Stimulated activated CD8-positive, alpha-beta memory T cell treated with anti-CD3 and anti-CD28 coated beads, Interleukin-7, amount 100 ng/mL, for 48 hours (primary cell): ENCODE measurements at places on chromosomes 4 and X.

GRCh38 chr4:25903900-25904747, 9.9 kb upstream of the SMIM20 start:
- no peak for DNase-seq

GRCh38 chr4:52576326-52576725, 82.8 kb downstream of the USP46 start:
- no peak for DNase-seq

DNA sequence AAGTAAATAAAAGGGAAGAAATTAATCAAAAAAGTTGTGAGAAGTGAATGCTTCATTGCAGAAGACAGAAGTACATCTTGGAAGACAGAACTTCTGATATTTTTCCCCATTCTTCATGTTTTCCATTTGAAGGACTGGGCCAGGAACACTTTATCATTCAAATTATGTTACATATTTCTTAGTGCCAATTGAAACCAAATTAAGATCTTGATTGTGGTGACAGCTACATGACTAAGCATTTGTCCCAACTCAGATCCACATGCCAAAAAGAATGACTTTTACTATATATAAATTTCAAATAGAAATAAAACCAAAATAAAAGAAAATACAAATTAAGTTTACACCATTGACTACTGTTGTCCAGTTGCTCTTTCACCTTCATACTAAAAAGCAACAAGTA, 14.0 kb upstream of the FGF5 start:
- no peak for DNase-seq

- DNase-seq, result no peak
Measured at GRCh38 chr4:114512595-114513295, 85.9 kb upstream of the UGT8 start.

DNA sequence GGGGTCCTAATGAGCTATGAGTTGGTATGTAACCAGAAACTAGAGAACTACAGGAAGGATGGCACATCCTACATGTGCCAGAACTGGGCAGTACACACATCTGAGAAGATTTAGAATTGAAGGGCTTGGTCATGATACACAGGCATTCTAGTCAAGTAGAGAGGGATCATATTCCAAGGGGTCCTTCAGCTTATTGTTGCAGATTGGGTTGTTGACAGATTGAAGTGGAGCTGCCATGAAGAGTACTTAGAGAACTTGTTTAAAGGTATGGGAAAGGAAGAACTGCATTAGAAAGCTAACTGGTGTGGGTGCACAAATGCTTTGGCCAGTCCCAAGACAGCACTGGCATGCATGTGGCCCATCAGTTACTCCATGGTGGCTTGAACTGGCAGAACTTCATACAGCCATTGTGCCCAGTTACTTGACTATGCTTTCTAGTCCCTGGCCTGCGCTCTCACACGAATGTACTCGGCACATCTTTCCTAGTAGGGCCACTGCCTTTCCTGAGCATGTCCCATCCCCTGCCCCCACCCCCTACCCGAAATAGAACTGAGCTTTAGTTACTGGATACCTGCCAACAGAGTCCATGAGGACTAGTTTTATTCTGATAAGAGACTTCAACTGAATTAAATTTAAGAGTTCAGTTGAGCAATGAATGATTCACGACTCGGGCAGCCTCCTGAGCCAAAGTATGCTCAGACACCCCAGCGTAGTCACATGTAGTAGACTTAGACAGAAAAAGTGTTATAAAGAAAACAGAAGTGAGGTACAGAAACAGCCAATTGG, 64.0 kb downstream of the CCNG2 start:
- DNase-seq, result no peak

- DNase-seq, result no peak
Measured at GRCh38 chrX:4935401-4935800, 1222.0 kb upstream of the PRKX start.

- no peak for DNase-seq
Measured at GRCh38 chr4:54558889-54559677, 98.7 kb upstream of the KIT start.

- DNase-seq, result no peak
Measured at GRCh38 chr4:155617296-155617695, 49.4 kb upstream of the GUCY1A1 start.

DNA sequence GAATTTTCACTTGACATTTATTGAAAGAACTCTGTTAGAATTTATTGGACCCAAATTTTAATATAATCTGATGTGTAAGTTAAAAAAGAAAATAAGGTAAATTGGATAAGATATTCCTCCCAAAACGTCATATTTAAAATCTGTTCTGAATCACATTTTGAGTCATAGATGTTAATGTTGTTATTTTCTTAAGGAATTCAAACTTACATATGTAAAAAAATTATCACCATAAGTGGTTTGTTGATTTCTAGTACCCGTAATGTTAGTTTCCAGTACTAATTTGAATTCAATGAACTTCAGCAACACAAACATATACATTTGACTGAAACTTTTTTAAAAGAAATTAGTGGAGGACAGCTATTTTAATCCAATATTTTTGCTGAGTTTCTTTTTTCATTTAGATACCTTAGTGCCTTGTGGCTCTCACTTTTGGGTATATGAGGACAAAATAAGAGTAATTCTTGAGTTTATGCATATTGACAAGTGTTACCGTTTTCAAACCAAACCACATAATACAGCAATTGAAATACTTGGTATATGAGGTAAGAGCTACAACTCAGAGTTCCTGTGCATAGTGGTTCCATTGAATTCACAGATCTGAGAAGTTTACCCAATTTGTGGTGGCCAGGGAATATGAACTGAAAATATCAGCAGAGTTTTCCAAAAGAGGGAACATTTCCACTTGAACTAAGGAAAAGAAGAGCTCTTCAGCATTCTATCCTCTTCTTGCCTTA, 71.8 kb downstream of the C4orf46 start:
- DNase-seq, result no peak

DNA sequence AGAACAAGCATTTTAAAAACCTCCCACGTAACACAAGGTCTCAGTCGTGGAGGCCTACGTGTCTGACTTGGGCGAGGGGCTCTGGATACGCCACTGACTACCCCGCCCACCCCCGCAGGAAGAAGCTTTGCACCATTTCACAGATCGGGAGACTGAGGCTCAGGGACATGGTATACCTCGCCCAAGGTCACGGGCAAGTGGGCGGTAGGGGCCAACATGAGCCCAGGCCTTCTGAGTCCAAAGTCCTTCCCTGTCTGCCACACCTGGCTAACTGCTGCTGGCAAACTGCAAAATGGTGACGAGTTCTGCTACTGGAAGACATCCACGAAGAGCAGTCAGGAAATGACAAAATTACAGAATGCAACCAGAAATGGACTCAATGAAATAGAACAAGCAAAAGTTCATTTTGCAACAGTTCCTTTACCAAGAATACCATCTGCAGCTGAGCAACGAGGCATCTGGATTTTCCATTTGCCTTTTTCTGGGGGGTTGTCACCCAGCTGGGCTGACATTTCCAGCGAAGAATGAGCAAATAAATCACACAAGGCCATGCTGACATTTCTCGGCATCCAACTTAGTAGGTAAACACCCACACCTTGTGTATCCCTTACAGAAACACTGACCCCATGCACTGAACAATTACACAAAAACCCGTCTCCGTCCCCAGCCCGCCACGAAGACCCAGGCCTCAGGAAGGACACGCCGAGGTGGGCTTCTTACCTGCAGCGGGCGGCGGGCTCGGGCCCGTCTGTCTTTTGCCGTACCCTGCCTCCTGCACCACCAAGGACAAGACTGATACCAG, 70.2 kb upstream of the AFAP1 start:
- no peak for DNase-seq

DNA sequence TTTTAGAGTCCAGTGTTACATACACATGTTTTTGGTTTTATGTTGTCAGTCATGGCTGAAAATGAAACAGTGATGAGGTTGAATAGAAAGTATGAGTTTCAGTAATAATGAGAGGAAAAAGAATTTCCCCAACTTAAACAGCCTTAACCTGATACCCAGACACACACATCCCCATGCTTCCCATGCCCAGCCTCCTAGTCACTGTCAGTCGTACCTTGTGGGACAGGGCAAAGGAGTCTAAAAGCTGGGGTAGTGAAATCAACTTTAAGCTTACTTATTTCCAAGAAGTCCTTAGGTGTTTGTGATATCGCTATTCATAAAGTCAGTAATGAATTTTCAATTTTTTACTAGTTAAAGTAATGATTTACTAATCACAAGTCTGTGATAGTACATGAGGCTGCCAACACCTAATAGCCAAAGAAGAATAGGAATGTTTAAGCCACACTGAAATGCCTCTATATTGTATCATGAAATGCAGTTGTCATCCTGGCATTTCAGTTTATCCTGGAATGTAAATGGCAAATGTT, 24.3 kb upstream of the GPR34 start:
- DNase-seq, result no peak

DNA sequence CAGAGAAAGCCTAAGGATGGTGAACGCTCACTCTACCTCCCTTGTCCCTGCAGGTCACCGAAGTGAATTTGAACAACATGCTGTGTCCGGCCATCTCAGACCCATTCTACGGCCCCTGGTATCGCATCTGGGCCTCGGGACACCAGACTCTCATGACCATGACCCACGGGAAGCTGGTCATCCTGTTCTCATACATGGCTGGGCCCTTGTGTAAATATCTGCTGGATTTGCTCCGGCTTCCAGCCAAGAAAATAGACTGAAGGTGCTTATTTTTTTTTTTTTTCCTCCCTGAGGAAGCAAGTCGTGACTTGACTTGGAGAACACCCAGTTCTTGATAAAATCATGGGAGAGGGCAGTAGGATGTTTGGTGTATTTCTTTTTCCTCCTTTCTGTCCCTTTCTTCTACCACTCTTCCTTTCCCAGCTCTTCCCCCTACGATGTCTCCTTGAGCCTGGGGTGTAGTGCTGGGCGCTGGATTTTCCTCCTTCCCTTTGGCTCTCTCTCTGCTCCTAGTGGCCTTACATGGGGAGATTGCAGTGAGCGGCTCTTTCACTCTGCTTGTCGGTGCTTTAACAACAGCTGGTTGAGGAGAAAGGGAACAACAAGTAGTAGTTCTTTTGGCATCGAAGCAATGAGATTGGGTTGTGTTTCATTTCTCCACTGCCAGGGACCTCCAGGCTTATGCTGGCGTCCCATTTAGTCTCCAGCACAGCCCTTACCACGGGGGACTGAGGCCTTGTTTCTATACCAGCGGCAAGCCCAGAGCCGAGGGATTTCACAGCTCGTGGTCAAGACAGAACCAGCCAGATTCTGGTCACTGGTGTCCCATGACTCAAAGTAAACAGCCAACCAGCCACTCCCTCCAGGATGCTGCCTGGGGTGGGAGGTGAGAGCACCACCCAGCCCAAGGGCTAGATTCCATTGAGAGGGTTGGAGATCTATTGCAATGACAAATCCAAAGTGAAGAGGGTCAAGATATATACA, 144.4 kb downstream of the AMMECR1 start:
- no peak for DNase-seq

DNA sequence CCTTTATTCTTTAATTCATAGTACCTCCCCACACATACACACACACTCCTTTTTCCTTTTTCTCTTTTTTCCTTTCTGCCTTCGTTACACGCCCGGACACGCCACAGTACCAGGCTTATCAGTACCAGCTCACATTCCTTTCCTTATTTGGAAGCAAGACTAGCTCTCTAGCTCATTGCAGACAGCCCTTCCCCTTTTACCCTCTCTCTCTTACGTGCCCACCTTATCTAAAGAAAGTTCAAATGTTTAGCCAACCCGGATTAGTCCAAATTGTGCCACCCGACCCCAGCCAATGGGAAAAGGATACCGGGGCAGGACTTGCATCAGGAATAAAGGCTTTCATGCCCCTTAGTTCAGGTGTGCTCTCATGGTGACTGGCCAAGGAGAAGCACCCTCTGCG, 194.7 kb upstream of the VCX3A start:
- DNase-seq, result no peak

GRCh38 chr4:71639380-71639779, 144.5 kb downstream of the GC start:
- DNase-seq, result no peak

GRCh38 chr4:82043809-82044137, 330.0 kb downstream of the HNRNPD start:
- DNase-seq, result no peak

GRCh38 chr4:168408620-168409019, 71.7 kb downstream of the DDX60L start:
- DNase-seq, result no peak
